HepG2 (cell line): ENCODE measurements at places on chromosomes 16 and 17. TPM values are rescaled to one million over a fixed set of nuclear protein-coding genes. Genes with fewer than 3 reads are reported as not detected.

GRCh38 chr16:11038777-11039176, 94.4 kb downstream of the CLEC16A start:
- H3K4me1 ChIP-seq = no peaks in the 10 kb centered on the region
- no peak for DNase-seq
- no peaks in the 10 kb centered on the region for H3K27me3 ChIP-seq
- no peak overlapping the region for H3K27ac ChIP-seq

GRCh38 chr17:8665684-8666083, 35.2 kb upstream of the MYH10 start:
- no peaks in the 10 kb centered on the region for H3K36me3 ChIP-seq
- H3K27me3 ChIP-seq = no peaks in the 10 kb centered on the region; the same call in 1 of the 2 replicates
- DNase-seq = no peak
- no peak overlapping the region for H3K27ac ChIP-seq

- no peak overlapping the region for H3K4me3 ChIP-seq
- H3K27ac ChIP-seq = no peak overlapping the region
- DNase-seq = no peak
- no peaks in the 10 kb centered on the region for H3K36me3 ChIP-seq
- no peaks in the 10 kb centered on the region for H3K4me1 ChIP-seq
Observed at GRCh38 chr17:43308999-43309398, 75.2 kb upstream of the RNU2-1 start.

GRCh38 chr16:50338371-50339231, 30.2 kb downstream of the BRD7 start:
- H3K4me3 ChIP-seq = no peak overlapping the region
- no peak for DNase-seq
- H3K36me3 ChIP-seq = peaks cover 62% of the 10 kb centered on the region

- H3K27me3 ChIP-seq = no peaks in the 10 kb centered on the region; the same call in 1 of the 2 replicates
- H3K36me3 ChIP-seq = no peaks in the 10 kb centered on the region
- H3K27ac ChIP-seq = no peak overlapping the region
- H3K4me3 ChIP-seq = no peak overlapping the region
- no peak for DNase-seq
- H3K4me1 ChIP-seq = no peaks in the 10 kb centered on the region
Observed at GRCh38 chr17:36877771-36878170, 59.5 kb upstream of the LHX1 start.

DNA sequence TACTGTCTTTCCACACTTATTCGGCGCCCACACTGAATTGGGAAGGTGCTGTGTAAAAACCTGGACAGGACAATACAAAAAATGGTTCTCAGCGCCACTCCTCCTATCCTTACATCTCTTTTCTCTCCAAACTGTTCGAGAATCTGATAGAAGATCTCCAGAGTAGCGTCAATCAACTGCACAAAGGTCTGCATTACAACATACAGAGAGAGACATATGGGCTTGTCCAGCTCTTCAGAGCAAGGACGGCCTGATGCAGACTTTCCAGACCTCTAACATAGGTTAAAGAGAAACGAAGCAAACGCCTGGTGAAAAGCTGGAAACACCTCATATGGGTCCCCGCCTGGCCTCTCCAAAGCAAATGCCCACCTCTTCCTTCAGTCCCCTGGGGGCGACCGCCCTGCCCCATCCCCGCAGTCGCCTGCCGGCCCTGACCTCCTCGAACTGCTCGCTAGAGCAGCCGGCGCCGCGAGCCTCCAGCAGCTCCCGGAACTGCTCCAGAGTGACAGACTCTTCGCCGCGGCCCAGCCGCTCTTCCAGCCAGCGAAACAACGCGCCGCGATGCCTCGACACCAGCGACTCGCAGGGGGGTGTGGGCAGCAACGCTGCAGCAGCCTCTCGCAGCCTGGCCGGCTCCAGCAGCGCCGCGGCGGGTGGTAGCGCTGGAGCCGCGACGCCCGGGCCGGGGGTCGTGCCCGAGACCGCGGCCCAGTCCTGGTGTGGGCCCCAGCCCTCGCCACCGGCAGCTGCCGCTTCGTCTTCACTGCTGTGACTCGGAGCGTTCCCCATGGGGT, 526 bp downstream of the ZZEF1 start:
- peak overlapping the region; percentile 95 for H3K27ac ChIP-seq
- H3K36me3 ChIP-seq = no peaks in the 10 kb centered on the region; the same call in 1 of the 2 replicates
- H3K27me3 ChIP-seq = no peaks in the 10 kb centered on the region; the same call in 2 of the 3 replicates
- peak overlapping the region; percentile 84 for H3K4me3 ChIP-seq
- DNase-seq = peak; percentile 27

DNA sequence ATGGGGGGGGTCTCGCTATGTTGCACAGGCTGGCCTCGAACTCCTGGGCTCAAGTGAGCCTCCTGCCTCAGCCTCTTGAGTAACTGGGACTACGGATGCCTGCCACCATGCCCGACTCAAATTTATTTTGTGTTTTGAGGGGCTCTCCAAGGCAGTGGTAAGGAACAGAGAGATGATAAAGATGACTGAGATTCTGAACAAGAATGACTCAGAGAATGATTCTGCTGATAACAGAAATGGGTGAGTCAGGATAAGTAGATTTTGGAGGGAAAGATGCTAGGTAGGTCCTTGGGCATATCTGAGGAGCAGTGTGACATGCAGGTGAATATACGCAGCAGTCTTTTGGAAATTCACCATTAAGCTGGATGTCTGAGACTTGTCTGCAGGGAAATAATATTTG, 2.6 kb downstream of the TMEM220 start:
- H3K36me3 ChIP-seq = no peaks in the 10 kb centered on the region
- H3K4me3 ChIP-seq = no peak overlapping the region
- peaks cover 25% of the 10 kb centered on the region for H3K4me1 ChIP-seq

- H3K27ac ChIP-seq = no peak overlapping the region
- DNase-seq = no peak
- H3K4me1 ChIP-seq = no peaks in the 10 kb centered on the region
- H3K27me3 ChIP-seq = peaks cover 10% of the 10 kb centered on the region; the same call in 2 of the 3 replicates
Observed at GRCh38 chr17:10013365-10014112, 108.5 kb upstream of the RCVRN start.

DNA sequence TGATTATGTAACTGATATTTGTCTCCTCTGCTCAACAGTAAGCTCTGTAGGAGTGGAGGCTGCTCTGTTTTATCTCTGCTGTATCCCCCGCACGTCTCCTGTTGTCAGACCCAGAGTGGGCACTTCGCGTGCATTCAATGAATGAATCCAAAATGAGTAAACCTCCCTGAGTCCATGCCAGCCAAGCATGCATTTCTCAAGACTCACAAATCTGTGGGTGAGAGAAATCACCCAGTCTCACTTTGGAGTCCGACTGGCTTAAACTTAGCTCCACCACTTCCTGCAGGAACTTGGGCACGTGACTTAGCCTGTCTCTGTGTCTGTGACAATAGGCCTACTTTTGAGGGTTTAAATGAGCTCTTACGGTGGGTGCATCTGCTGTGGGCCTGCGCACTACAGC, 3.7 kb downstream of the PNPO start:
- H3K4me1 ChIP-seq = peaks cover 92% of the 10 kb centered on the region
- H3K36me3 ChIP-seq = peaks cover 42% of the 10 kb centered on the region
- peak overlapping the region; percentile 55 for H3K27ac ChIP-seq
- no peak for DNase-seq
- H3K27me3 ChIP-seq = no peaks in the 10 kb centered on the region
- H3K4me3 ChIP-seq = no peak overlapping the region

DNA sequence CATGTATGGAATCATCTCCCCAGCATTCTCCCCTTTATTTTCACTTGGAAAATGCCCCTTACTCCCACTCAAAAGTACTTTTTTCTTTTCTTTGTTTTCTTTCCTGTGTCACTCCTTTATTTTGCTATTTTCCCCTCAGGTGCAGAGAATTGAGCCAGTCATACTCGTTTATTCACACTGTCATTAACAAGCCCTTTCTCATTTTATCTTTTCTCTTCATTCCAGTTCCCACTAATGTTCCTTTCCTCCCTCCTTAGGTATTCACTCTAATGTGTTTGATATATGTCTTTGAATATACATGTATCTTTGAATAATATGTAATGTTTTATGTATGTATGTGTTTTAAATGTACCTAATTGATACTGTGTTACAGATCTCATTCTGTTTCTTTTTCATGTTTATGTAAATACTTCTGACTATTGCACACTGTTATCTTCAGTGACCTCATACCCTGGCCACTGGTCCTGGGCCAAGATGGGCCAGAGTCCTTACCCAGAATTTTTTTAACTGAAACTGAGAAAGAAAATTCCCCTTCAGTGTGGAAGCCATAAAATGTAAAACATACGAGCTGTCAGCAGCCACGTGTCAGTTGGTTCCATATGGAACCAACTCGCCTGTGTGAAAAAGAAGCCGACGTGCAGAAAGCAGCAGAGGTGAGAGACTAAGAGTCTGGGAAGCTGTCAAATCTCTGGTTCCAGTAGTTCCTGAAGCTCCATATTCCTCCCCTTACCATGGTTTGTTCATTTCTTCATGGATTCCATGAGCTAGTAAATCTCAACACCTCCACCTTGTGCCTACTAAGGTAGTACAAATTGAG, 5.8 kb downstream of the SRR start:
- no peak overlapping the region for H3K4me3 ChIP-seq
- H3K27ac ChIP-seq = no peak overlapping the region
- peaks cover 11% of the 10 kb centered on the region; the same call in 1 of the 2 replicates for H3K4me1 ChIP-seq

DNA sequence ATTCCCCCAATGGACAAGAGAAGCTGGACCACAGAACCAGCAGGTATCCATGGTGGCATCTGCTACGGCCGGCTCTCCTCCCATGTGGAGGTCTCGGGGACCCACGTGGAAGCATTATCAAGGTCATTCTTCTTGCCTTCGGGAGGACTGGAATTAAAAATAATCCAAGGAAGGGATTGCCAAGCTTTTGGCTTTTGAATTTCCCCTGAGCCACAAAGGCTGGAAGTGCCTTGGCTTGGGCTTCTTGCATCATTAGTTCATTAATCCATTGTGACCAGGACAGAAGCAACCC, 16.1 kb downstream of the NAGPA start:
- no peaks in the 10 kb centered on the region for H3K36me3 ChIP-seq
- DNase-seq = no peak

DNA sequence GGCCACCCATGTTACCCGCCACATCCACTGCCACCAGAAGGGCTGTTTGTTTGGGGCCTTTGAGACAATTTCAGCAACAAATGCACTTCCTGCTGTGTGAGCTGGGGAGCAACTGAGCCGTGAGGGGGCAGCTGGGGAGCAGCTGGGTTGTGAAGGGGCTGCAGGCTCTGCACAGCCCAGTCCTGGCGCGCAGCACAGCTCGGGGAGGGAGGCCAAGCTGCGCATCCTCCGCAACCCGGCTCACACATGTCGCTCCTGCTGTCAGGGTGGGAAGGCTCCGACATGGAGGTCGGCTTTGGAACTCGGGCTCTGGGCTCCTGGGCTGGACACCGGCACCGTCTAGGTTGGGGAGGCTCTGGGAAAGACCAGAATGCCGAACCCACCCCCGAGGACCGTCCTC, 53.6 kb downstream of the CBFA2T3 start:
- H3K4me1 ChIP-seq = peaks cover 56% of the 10 kb centered on the region
- no peak for DNase-seq
- no peak overlapping the region for H3K27ac ChIP-seq

GRCh38 chr16:62029947-62030346, 6.3 kb downstream of the CDH8 start:
- no peaks in the 10 kb centered on the region for H3K4me1 ChIP-seq
- DNase-seq = no peak
- H3K4me3 ChIP-seq = no peak overlapping the region
- H3K27me3 ChIP-seq = peaks cover 14% of the 10 kb centered on the region; the same call in 1 of the 3 replicates

DNA sequence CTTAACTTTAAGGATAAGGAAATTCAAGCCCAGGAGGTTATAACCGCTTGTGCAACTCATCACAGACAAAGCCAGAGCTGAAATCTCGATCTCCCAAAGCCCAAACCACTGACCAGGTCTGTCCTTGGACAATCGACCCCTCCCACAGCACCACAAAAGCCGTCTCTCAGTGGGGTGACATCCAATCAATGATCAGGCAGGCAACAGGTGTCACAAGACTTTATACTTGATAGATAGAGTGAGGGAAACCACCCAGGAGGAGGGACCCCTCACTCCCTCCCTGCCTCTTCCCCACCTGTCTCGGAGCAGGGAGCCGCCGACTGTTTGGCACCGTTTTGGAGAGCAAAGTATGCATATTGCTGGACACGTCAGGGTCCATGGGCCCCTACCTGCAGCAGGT, 14.5 kb upstream of the SDR42E2 start:
- no peaks in the 10 kb centered on the region for H3K36me3 ChIP-seq
- no peak overlapping the region for H3K4me3 ChIP-seq
- no peak overlapping the region for H3K27ac ChIP-seq
- no peak for DNase-seq

- no peaks in the 10 kb centered on the region for H3K27me3 ChIP-seq
- no peak overlapping the region for H3K4me3 ChIP-seq
- no peak overlapping the region for H3K27ac ChIP-seq
- no peak for DNase-seq
- peaks cover 1% of the 10 kb centered on the region; the same call in 1 of the 2 replicates for H3K36me3 ChIP-seq
Observed at GRCh38 chr17:66612993-66613392, 221.9 kb upstream of the CACNG5 start.

- peaks cover 27% of the 10 kb centered on the region for H3K36me3 ChIP-seq
- H3K4me1 ChIP-seq = peaks cover 74% of the 10 kb centered on the region
- no peaks in the 10 kb centered on the region; the same call in 2 of the 3 replicates for H3K27me3 ChIP-seq
- peak; percentile 93 for DNase-seq
- peak overlapping the region; percentile 96 for H3K27ac ChIP-seq
Observed at GRCh38 chr17:74750327-74751069, 2.1 kb downstream of the NHERF1 start.

DNA sequence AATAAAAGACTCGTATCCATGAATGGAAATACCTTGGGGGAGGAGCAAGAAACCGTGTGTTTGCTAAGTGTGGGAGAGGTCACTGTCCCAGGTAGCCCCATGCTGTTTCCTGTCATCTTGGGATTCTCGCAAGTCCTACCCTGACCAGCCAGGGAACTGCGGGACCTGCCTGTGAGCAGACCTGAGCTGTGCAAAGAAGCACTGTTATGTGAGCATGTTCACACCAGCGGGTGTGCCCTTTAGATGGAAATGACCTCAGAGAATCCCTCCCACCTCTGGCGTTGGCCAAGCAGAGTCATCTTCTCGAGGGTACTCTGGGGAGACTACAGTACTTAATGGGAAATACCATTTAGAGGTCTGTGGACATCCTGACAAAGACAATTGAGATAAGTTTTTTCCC, 127.0 kb upstream of the MON1B start:
- H3K36me3 ChIP-seq = no peaks in the 10 kb centered on the region
- H3K4me3 ChIP-seq = no peak overlapping the region
- no peaks in the 10 kb centered on the region for H3K27me3 ChIP-seq
- DNase-seq = no peak
- H3K27ac ChIP-seq = no peak overlapping the region
- no peaks in the 10 kb centered on the region for H3K4me1 ChIP-seq

- no peaks in the 10 kb centered on the region for H3K36me3 ChIP-seq
- no peak overlapping the region for H3K27ac ChIP-seq
- peaks cover 44% of the 10 kb centered on the region for H3K27me3 ChIP-seq
- no peak for DNase-seq
Observed at GRCh38 chr17:38535886-38536285, 69.9 kb downstream of the SRCIN1 start.

PMFBP1 gene
- total RNA-seq = 2.4 and 3.8 TPM in 2 replicates

PCTP gene
- 50.7 and 66.3 TPM in 2 replicates for total RNA-seq

CNTD1 gene
- 0.11 TPM in 1 of 2 replicates, not detected in the other for total RNA-seq

TPSG1 gene
- total RNA-seq = not detected in 2 replicates

MYH3 gene
- 1.6 and 4.5 TPM in 2 replicates for total RNA-seq

CIITA gene
- 0.09 and 0.11 TPM in 2 replicates for total RNA-seq

PTGES3L gene
- 1.2 and 1.9 TPM in 2 replicates for total RNA-seq

MFAP4 gene
- total RNA-seq = not detected in 2 replicates

KRT33A gene
- total RNA-seq = not detected in 2 replicates

KCNG4 gene
- not detected in 2 replicates for total RNA-seq

KRT27 gene
- not detected in 2 replicates for total RNA-seq

CA10 gene
- total RNA-seq = not detected in 2 replicates
